ENCODE measurements at places on chromosomes 5 and 9.
A peak's percentile ranks its signal among the peaks of the same experiment; 100 is the strongest.

GRCh38 chr5:66551338-66551737 is 44.9 kb upstream of the MAST4 start:
- H3K36me3 ChIP-seq = no peaks in the 10 kb centered on the region
- peak; percentile 29 for DNase-seq
- no peaks in the 10 kb centered on the region for H3K27me3 ChIP-seq
- H3K27ac ChIP-seq = no peak overlapping the region
- H3K4me3 ChIP-seq = no peak overlapping the region

DNA sequence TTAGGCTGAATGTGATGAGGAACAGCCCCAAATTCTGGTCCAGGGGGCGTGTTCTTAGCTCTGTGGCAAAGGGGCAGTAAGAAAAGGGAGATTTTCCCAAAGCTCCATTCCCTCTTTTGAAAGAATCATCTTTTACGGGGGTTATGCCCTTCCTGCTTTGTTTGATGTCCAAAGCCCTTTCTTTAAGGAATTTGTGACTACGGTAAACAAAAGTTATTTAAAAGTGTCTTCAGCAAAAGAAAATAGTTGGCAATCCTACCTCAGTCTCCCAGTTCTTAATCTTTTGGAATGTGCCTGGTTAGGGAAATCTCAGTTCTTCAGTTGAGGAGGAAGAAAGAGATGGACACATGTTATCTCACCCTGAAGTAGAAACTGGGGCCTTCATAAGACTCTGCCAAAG is 24.4 kb upstream of the ARSI start:
- no peaks in the 10 kb centered on the region for H3K36me3 ChIP-seq
- H3K27ac ChIP-seq = no peak overlapping the region
- H3K4me1 ChIP-seq = peaks cover 2% of the 10 kb centered on the region
- no peak for DNase-seq

GRCh38 chr9:113828221-113828620 is 47.9 kb upstream of the ZNF618 start:
- no peak overlapping the region for H3K4me3 ChIP-seq
- no peaks in the 10 kb centered on the region for H3K27me3 ChIP-seq
- no peaks in the 10 kb centered on the region for H3K36me3 ChIP-seq
- no peak for DNase-seq
- H3K27ac ChIP-seq = no peak overlapping the region
- no peaks in the 10 kb centered on the region for H3K4me1 ChIP-seq

- H3K36me3 ChIP-seq = no peaks in the 10 kb centered on the region
- DNase-seq = no peak
- H3K4me1 ChIP-seq = no peaks in the 10 kb centered on the region
- H3K4me3 ChIP-seq = no peak overlapping the region
Observed at GRCh38 chr5:58484505-58484904, 6.7 kb upstream of the GAPT start.

- H3K27me3 ChIP-seq = no peaks in the 10 kb centered on the region
- DNase-seq = no peak
- peaks cover 5% of the 10 kb centered on the region for H3K36me3 ChIP-seq
- no peak overlapping the region for H3K27ac ChIP-seq
Observed at GRCh38 chr5:123414974-123415373, 8.2 kb downstream of the CEP120 start.

DNA sequence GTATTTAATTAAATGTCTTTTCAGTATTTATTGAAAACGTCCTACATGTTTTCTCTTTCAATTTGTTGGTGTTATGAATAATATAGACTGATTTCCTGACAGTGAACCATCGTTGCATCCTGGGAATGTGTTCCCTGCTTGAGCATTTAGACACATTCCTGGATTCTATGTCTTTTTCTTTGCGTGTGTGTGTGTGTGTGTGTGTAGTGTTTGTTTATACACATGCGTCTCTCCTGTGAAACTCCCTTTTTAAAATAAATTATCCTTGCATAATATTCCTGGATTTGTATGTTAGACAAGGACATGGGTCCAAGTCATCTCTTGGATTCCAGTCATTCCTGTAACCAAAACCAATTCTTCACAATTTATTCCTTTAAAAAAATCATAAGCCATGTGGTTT is 153.4 kb downstream of the HSPA4 start:
- H3K4me1 ChIP-seq = no peaks in the 10 kb centered on the region
- no peaks in the 10 kb centered on the region for H3K27me3 ChIP-seq
- no peak for DNase-seq
- no peak overlapping the region for H3K27ac ChIP-seq
- no peak overlapping the region for H3K4me3 ChIP-seq

- H3K36me3 ChIP-seq = no peaks in the 10 kb centered on the region
- peaks cover 12% of the 10 kb centered on the region for H3K4me1 ChIP-seq
- DNase-seq = no peak
- no peaks in the 10 kb centered on the region for H3K27me3 ChIP-seq
Observed at GRCh38 chr5:57783693-57784092, 301.1 kb upstream of the ACTBL2 start.

DNA sequence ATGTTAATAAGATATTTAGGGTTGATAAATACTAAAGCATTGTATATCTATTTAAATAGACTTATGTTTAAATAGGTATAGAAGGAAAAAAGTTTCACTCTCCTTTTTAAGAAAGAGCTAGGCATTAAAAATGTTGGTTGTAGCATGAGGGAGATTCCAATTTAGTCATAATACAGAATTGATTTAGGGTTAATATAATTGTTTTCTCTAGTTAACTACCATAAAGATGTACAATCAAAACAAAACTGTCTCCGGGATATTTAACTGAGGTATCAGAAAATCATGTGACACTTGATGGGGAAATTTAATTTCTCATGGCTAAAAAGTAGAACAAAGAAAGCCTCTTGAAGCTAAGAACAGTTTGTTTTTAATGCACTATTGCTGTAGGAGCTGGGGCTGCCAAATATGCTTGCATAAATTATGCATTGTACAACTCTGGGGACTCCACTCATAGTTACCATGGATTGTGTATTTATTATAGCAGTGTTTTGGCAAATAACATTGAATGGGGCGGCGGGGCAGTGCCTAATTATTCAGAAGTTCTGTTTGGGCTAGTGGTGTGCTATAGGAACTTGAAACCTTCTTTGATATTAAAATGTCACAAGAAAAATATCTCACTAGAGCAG is 44.2 kb downstream of the SMC2 start:
- no peak overlapping the region for H3K27ac ChIP-seq
- no peak for DNase-seq
- no peaks in the 10 kb centered on the region for H3K4me1 ChIP-seq
- H3K27me3 ChIP-seq = no peaks in the 10 kb centered on the region
- H3K36me3 ChIP-seq = no peaks in the 10 kb centered on the region
- H3K4me3 ChIP-seq = no peak overlapping the region

DNA sequence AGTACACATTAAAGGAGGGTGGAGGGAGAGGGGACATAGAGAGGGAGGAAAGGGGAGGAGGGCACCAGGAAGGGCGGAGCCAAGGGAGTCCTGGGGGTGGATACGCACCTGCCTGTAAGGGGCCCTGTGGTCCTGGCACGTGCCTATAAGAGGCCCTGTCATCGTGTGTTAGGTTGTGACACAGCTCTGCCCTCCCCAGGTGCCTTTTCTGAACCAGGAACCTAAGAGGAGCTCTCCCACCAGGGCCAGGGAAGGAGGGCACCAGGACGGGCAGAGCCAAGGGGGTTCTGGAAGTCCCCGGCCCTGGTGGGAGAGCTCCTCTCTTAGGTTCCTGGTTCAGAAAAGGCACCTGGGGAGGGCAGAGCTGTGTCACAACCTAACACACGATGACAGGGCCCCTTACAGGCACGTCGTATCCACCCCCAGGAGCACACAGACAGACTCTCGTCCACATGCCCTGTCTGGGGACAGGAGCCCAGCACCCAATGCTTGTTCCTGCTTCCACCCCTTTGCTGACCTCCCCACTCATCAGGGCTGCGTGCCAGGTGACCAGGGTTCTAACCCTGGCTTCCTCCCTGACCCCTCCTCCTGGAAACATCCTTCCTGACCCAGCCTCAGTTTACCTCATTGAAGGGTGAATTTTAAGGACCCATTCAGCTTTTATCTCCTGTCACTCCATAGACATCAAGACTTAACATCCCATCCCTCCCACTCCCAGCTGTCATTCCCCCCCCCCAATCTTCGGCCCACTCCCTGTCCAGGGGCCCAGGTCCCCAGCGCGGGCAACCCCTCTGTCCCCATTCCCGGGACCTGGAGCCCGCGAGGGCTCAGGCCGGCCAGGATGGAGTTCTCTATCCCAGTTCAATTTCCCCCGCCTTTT is 12.9 kb upstream of the OLFM1 start:
- peaks cover 5% of the 10 kb centered on the region for H3K4me1 ChIP-seq
- H3K36me3 ChIP-seq = no peaks in the 10 kb centered on the region
- H3K4me3 ChIP-seq = no peak overlapping the region
- H3K27ac ChIP-seq = no peak overlapping the region
- peaks cover 21% of the 10 kb centered on the region for H3K27me3 ChIP-seq
- DNase-seq = no peak

GRCh38 chr5:78648359-78649210 is at the start of gene LHFPL2:
Gene LHFPL2, minus strand, starts transcription at chr5:78648772. Its CDS starts 138,559 bp downstream, at chr5:78510213.
- H3K27ac ChIP-seq = peak within 1 kb of the TSS; percentile 96
- no peaks in the 10 kb centered on the region for H3K36me3 ChIP-seq
- H3K4me1 ChIP-seq = peaks cover 16% of the 10 kb centered on the region
- peak within 1 kb of the TSS; percentile 91 for H3K4me3 ChIP-seq
- no peaks in the 10 kb centered on the region for H3K27me3 ChIP-seq
- DNase-seq = peak; percentile 62

GRCh38 chr5:97547430-97547829 is 364.4 kb upstream of the RIOK2 start:
- no peak overlapping the region for H3K27ac ChIP-seq
- no peaks in the 10 kb centered on the region for H3K4me1 ChIP-seq
- DNase-seq = no peak

GRCh38 chr5:69129413-69129812 is 35.6 kb downstream of the SLC30A5 start:
- no peaks in the 10 kb centered on the region for H3K4me1 ChIP-seq
- peaks cover 16% of the 10 kb centered on the region for H3K36me3 ChIP-seq
- H3K4me3 ChIP-seq = no peak overlapping the region
- H3K27ac ChIP-seq = no peak overlapping the region
- DNase-seq = peak; percentile 86

- peak overlapping the region; percentile 98 for H3K4me3 ChIP-seq
- peak; percentile 28 for DNase-seq
- no peaks in the 10 kb centered on the region for H3K27me3 ChIP-seq
- H3K4me1 ChIP-seq = no peaks in the 10 kb centered on the region
- H3K27ac ChIP-seq = peak overlapping the region; percentile 22
Observed at GRCh38 chr9:37421914-37422288, 595 bp upstream of the GRHPR start.

GRCh38 chr9:133771486-133772482 is 33.6 kb upstream of the SARDH start:
- H3K4me1 ChIP-seq = no peaks in the 10 kb centered on the region
- H3K4me3 ChIP-seq = no peak overlapping the region
- no peaks in the 10 kb centered on the region for H3K27me3 ChIP-seq
- no peak overlapping the region for H3K27ac ChIP-seq
- peaks cover 88% of the 10 kb centered on the region for H3K36me3 ChIP-seq

- no peaks in the 10 kb centered on the region for H3K36me3 ChIP-seq
- no peak for DNase-seq
- no peak overlapping the region for H3K4me3 ChIP-seq
- H3K27ac ChIP-seq = no peak overlapping the region
- peaks cover 9% of the 10 kb centered on the region for H3K4me1 ChIP-seq
Observed at GRCh38 chr9:75540185-75540584, 350.3 kb upstream of the PCSK5 start.

DNA sequence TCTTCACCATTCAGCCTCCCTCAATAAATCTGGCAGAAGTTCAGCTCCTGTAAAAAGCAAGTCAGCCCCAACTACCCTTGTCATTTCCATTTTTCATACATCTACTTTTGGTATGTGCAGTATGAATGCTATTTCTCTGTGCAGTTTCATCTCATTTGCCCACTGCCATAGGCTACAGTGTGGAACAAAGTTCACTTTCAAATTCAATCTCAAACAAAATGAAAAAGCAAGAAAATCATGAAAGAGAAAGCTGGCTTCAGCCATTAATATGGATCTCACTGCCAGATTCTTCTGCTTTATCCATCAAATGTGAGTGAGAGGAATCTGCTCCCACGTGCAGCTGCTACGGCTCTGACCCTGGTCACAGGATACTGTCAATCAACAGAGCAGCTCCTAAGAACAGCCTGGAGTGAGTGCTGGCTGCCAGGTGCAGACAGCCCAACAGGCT is 494.2 kb downstream of the ZNF608 start:
- no peak overlapping the region for H3K27ac ChIP-seq
- no peaks in the 10 kb centered on the region for H3K27me3 ChIP-seq
- no peak overlapping the region for H3K4me3 ChIP-seq
- H3K4me1 ChIP-seq = no peaks in the 10 kb centered on the region

DNA sequence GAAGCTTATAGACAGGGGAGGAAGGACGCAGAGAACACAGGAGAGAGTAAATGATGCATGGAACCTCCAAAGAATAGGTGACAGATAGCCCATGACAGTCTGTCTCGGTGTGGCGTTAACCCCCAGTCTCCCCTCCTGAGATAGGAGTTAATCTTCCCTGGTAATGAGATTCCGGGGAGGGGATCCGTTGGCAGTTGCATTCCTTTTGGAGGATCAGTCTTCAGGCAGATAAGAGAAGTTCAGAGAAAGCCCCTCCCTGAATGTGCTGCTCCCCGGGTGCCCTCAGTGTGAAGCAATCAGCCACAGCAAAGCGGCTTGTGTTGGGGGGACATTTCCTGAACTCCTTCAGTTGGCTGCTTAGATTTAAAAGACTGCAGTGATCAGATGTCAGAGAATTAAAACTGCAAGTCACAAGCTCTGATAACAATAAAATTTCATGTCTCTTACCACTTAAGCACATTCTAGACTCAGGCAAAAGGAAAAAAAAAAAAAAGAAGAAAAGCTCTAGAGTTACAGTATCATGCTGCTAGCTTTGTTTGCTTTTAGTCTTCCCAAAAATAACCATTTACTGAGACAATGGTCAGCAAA is 121.1 kb downstream of the EGFLAM start:
- H3K4me3 ChIP-seq = no peak overlapping the region
- H3K27ac ChIP-seq = no peak overlapping the region
- H3K4me1 ChIP-seq = peaks cover 2% of the 10 kb centered on the region
- no peaks in the 10 kb centered on the region for H3K36me3 ChIP-seq
- H3K27me3 ChIP-seq = no peaks in the 10 kb centered on the region

DNA sequence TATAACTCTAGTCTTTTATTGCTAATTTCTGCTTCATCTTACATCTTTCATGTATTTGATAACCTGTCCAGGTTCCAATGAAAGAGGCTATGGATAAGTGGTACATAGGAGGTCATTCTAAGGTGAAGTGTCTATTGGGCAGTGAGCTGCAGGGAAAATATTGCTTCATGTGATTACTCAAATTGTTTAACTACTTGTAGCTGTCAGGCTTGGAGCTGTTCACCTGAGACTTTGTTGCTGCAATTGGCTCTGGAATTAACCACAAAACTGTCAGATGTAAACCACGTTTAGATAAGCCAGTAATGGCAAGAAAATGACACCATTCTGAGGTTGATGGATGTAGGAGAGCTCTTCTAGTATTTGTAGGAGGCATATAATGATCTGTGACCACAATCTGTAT is 26.0 kb downstream of the ADAMTSL1 start:
- no peaks in the 10 kb centered on the region for H3K36me3 ChIP-seq
- H3K27ac ChIP-seq = no peak overlapping the region
- no peaks in the 10 kb centered on the region for H3K27me3 ChIP-seq
- no peaks in the 10 kb centered on the region for H3K4me1 ChIP-seq

GRCh38 chr5:45533663-45534062 is 162.5 kb downstream of the HCN1 start:
- DNase-seq = no peak
- H3K4me3 ChIP-seq = no peak overlapping the region
- no peaks in the 10 kb centered on the region for H3K27me3 ChIP-seq
- H3K4me1 ChIP-seq = no peaks in the 10 kb centered on the region

All from trophoblast cell (in vitro differentiated cells and primary cell).